ENCODE measurements at places on chromosomes 5 and 9. TPM values are rescaled to one million over a fixed set of nuclear protein-coding genes. Genes with fewer than 3 reads are reported as not detected.
A peak's percentile ranks its signal among the peaks of the same experiment; 100 is the strongest.

DNA sequence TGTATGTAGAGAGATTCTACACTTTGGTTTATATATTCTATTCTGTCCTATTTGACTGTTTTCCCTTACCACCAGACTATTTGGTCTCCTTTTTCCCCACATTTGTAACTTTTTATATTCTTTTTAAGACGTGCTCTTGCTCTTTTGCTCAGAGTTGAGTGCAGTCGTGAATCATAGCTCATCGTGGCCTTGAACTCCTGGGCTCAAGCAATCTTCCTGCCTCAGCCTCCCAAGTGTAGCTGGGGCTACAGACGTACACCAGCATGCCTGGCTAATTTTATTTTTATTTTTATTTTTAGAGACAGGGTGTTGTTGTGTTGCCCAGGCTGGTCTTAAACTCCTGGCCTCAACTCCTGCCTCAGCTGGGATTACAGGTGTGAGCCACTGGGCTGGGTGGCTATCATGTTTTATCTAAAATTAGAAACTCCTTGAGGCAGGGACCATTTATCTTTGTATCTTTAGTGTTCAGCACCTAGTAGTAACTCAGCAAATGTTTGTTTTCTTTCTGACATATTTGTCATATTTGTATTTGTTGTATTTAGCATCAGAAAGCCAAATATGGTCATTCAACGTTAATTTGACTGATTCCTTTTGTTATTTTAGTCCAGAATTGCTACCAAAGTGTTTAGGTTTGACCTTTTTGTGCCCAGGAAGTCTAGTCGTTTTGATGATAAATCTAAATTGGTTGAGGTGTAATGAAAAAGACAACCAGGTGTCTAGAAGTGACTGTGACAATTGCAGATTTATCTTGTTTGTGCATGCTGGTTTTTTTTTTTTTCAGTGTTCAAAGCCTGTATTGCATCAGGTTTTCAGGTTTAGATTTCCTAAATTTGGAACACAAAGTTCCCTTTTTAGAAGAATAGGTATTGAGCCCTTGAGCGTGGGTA, 44.3 kb downstream of the ERBIN start:
- DNase-seq, result peak; percentile 68

- DNase-seq, result no peak
Measured at GRCh38 chr9:86794391-86795046, 152.8 kb downstream of the GAS1 start.

DNA sequence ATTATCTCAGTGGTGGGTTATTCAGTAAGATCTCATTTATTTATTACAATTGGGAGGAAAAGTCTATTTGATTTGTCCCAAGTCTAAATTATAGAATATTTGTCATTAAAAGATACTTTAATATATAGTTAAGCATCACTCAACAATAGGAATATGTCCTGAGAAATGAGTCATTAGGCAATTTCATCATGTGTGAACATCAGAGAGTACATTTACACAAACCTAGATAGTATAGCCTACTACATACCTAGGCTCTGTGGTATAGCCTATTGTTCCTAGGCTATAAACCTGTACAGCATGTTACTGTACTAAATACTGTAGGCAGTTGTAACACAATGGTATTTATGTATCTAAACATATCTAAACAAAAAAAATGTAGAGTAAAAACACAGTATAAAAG, 135.0 kb upstream of the RASA1 start:
- DNase-seq, result no peak

DNA sequence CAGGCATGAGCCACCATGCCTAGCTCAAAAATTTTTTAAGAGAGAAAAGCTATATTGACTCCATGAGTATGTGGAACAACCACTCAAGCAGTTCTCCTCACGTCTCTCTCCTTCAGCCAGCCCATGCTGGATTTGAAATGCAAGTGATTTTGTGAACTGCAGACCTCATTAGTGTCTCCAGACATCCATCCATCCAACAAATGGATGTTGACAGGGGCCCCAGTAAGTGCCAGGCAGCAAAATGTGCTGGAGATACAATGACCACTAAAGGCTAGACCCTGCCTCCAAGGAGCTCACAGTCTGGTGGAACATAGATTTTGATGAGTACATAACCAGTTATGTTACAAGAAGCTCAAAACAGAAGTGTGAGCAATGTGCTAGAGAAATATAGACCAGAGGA, 37.1 kb upstream of the PPARGC1B start:
- DNase-seq, result no peak

- DNase-seq, result no peak
Measured at GRCh38 chr5:143436871-143437270, 33.4 kb upstream of the NR3C1 start.

DNA sequence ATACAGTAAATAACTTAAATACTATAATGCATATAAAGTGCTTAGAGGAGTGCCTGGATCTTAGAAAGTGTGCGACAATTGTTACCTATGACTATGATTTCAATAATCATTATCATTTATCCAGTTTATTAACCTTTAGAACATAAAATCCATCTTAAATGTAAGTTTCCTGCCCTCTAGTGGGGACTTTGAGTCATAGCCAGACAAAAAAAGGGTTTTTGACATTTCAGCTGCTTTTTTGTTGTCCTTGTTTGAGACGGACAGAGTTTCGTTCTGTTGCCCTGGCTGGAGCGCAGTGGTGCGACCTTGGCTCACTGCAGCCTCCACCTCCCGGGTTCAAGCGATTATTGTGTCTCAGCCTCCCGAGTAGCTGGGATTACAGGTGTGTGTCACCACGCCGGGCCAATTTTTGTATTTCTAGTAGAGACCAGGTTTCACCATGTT, 9.7 kb upstream of the C9orf152 start:
- DNase-seq, result peak; percentile 69

GRCh38 chr5:40716000-40716399, 36.3 kb downstream of the PTGER4 start:
- no peak for DNase-seq

DNA sequence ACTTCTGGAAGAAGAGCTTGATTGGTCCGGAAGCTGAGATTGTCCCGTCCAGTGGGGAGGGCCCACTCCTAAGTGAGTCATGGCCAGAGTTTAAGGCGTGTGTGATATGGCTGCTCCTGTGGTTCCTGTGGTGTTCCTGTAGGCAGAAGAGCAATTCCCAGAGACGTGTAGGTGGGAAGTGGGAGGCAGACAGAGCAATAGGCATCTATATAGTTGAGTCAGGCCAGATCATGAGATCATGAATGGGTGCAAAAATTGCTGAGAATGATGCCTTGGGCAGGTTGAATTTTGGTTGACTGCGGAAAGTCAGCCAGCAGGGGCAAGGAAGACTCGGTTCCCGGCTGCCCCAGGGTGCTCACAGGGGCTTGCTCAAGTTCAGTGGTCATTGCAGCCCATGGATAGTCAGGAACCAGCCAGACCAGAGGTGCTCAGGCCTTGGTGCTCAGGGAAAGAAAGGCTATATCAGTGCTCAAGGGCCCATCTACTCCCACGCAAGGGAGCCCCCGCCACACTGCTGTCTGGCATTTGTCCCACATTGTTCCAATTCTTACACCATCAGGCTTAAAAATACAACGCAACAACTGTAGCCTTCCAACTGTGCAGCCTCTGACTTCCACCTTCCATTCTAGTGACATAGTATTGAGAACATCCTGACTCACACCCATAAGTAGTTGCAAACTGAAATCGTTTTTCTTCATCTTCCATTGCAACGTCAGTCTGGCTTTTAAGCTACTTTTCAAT, 21.0 kb upstream of the GSN start:
- DNase-seq, result no peak

DNA sequence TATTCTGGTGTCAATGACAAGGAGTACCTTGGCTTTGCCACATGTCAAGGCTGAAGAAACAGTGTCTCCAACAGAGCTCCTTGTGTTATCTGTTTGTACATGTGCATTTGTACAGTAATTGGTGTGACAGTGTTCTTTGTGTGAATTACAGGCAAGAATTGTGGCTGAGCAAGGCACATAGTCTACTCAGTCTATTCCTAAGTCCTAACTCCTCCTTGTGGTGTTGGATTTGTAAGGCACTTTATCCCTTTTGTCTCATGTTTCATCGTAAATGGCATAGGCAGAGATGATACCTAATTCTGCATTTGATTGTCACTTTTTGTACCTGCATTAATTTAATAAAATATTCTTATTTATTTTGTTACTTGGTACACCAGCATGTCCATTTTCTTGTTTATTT, 19.8 kb downstream of the CD274 start:
- no peak for DNase-seq

- DNase-seq, result no peak
Measured at GRCh38 chr5:15819617-15820016, 319.6 kb downstream of the FBXL7 start.

DNA sequence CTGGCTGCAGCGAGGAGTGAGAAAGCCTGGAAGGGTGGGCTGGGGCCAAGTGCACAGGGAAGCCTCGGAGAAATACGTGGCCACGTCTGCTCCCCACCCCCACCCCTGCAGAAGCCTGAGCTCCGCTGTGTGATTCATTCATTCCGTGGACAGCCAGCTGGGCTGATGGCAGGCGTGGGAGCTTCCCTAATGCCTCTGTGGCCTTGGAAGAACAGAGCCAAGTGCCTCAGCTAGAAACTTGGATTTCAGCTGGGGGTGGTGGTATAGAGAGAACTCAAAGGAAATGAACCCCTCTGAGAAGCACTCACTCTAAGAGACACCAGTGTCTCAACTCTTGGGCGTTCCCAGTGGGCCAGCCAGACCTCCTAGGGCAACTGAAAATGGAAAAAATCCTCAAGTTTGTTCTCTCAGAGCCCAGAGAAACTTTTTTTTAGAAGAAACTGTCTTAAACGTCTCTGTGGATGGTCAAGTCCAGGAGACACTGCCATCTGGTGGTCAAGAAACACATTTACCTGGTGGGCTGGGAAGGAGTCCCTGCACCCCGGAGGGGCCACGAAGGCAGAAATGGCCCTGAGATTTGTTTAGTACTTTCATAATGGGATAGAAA, 18.0 kb downstream of the ATOX1 start:
- DNase-seq, result peak; percentile 70

- no peak for DNase-seq
Measured at GRCh38 chr5:137186759-137187461, 312.2 kb downstream of the SPOCK1 start.

DNA sequence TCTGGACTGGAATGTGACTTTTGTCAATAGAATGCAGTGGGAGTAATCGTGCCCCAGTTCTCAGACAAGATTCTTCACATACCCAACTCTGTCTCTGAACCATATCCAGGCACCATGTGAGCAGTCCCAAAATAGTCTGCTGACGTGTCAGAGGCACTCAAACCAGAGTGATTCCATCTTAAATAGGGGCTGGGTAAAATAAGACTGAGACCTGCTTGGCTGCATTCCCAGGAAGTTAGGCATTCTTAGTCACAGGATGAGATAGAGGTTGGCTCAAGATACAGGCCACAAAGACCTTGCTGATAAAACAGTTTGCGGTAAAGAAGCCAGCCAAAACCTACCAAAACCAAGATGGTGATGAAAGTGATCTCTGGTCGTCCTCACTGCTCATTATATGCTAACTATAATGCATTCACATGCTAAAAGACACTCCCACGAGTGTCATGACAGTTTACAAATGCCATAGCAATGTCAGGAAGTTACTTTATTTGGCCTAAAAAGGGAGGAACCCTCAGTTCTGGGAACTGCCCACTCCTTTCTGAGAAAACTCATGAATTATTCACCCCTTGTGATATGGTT, 16.9 kb upstream of the PLCXD3 start:
- no peak for DNase-seq

- no peak for DNase-seq
Measured at GRCh38 chr5:96453394-96453793, 20.3 kb upstream of the PCSK1 start.

DNA sequence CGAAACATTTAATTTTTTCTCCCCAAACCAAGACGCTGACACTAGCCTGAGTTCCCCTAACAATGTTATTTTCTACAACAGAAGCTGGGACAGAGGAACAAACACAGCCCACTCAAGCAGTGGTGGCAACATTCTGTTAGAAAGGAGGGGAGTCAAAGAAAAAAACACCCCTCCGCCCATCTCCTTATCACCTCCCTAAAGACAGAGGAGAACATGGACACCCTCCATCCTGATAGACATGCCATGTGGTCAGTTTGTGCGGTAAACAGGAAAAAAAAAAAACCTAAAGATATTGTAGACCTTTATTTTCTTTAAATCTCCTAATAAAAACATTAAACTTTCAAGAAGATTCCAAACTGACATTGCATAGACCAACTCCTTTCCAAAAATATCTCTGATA, 2.9 kb upstream of the DPM2 start:
- DNase-seq, result no peak

DNA sequence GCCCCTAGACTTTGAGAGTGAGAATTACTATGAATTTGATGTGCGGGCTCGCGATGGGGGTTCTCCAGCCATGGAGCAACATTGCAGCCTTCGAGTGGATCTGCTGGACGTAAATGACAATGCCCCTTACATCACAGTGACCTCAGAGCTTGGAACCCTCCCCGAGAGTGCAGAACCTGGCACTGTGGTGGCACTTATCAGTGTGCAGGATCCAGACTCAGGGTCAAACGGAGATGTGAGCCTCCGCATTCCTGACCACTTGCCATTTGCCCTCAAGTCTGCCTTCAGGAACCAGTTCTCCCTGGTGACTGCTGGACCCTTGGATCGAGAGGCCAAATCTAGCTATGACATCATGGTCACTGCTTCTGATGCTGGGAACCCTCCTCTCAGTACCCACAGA, 1.3 kb downstream of the PCDHGC4 start:
- DNase-seq, result no peak

DNA sequence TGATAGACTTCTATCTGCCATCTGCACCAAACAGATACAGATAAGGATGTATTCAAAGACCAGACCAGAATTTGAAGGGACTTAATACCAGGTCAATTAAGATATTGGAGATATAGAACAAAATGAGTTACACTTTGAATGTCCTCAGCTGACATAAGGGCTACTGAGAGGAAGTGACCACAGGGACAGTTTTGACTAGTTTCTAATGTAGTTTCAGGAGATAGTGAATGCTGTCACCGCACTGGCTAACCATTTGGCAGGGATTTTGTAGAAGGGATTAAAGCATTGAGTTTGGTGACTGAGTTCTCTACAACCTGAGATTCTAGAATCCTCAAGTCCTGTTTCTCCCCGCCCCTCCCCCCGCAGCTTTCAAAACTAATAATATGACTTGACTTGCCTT, 22.7 kb downstream of the CCNH start:
- no peak for DNase-seq

- no peak for DNase-seq
Measured at GRCh38 chr9:134061688-134062371, 6.0 kb downstream of the BRD3 start.

DNA sequence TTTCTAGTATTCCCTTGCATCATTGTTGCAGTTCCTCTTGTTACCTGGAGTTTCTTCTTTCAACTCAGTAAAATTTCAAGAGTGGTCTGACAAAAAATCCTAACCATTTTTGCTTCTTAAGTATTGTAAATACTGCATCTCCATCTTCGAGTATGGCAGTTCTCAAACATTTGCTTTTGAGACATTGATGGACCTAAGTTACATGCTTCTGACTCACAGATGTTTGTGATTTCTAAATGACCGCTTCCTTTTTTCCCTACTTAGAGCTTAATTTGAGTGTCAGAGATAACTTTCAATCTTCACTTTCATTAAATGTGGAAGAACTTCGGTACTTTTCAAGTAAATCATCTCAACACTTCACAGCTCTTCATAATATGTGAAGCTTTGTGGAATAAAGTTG, 4.2 kb downstream of the UHRF2 start:
- DNase-seq, result no peak

Gene SPINK4
- total RNA-seq, result not detected

Gene MARCHF3
- 5.4 TPM for total RNA-seq

Gene SPINK1
- not detected for total RNA-seq

Gene RNF14
- 41.1 TPM for total RNA-seq

Gene AGXT2
- total RNA-seq, result not detected

Gene HARS2
- 27.5 TPM for total RNA-seq

All from OCI-LY7 (cell line).